Activated CD8-positive, alpha-beta memory T cell treated with anti-CD3 and anti-CD28 coated beads, Interleukin-2, amount 50 U/mL, for 4 hours (primary cell): ENCODE measurements at places on chromosomes 6 and 20.
A peak's percentile ranks its signal among the peaks of the same experiment; 100 is the strongest.

DNA sequence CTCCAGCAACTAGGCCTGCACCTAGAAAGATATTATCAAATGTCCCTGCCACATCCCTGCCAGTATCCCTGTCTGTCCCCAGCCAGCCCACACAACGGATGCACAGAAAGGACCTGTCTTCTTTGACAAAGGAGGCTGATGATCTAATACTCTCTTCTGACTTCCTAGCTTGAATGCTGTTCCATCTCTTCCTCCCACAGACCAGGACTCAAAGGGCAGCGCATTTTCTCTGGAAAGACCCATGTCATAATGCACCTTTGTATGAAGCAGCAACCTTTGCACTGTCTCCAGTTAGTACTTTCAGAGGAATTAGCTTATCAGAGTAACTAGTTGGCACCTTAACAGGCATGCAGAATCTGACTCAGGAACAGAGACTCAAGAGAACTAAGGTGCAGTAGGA, 53.3 kb upstream of the TAF8 start:
- DNase-seq, result no peak

GRCh38 chr20:50710492-50711063, 19.2 kb upstream of the RIPOR3 start:
- no peak for DNase-seq

- DNase-seq, result no peak
These were observed 1373.5 kb downstream of the GRIK2 start for GRCh38 chr6:102766963-102767362.

- DNase-seq, result no peak
These were observed 19.9 kb upstream of the BPIFA2 start for GRCh38 chr20:33148040-33148439.

DNA sequence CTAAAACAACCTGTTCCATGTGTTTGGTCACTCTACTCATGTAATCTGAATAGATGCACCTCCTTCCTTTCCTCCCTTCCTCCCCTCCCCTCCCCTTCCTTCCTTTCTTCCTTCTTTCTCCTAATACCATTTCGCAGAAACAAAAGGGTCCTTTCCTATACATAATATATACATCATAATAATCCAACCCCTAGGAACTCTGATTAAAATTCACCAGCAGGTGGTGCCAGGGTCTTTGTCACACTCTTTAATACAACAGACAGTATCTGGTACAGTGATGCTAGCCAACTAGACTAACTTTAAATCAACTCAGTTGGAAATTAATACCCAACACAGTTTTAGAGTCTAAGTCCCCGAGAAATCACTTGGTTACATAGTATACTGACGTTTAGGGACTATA, 181.2 kb upstream of the SHLD1 start:
- DNase-seq, result peak; percentile 48

DNA sequence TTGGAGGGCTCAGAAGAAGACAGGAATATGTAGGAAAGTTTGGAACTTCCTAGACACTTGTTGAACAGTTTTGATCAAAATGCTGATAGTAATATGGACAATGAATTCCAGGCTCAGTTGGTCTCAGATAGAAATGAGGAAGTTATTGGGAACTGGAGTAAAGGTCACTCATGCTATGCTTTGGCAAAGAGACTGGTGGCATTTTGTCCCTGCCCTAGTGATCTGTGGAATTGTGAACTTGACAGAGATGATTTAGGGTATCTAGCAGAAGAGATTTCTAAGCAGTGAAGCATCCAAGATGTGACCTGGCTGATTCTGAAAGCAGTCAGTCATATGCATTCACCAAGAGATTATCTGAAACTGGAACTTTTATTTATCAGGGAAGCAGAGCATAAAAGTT, 45.1 kb downstream of the FRK start:
- no peak for DNase-seq

- DNase-seq, result no peak
These were observed 119.9 kb downstream of the INSM1 start for GRCh38 chr20:20487811-20488210.

DNA sequence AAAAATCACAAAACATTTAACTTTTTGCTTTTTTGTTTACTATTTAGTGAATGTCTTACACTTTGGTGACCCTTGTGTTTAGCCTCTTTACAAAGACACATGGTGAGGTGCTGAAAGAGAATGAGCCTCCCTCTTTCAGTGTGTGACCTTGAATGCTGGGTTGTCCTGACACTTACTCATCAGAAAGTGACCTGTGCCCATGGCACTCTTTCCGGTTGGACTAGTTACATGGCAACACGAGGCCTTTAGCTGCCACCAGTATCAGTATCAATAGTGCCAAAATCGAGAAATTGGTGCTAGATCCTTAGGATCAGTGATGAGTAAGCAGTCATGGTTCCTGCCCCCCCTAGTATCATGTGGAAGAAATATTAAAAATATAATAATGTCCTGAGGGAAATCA, 1.7 kb upstream of the RPL7L1 start:
- DNase-seq, result no peak

- DNase-seq, result no peak
These were observed 1040.7 kb upstream of the ADGRB3 start for GRCh38 chr6:67594366-67594765.

GRCh38 chr6:20693466-20694063, 159.3 kb downstream of the CDKAL1 start:
- DNase-seq, result no peak

DNA sequence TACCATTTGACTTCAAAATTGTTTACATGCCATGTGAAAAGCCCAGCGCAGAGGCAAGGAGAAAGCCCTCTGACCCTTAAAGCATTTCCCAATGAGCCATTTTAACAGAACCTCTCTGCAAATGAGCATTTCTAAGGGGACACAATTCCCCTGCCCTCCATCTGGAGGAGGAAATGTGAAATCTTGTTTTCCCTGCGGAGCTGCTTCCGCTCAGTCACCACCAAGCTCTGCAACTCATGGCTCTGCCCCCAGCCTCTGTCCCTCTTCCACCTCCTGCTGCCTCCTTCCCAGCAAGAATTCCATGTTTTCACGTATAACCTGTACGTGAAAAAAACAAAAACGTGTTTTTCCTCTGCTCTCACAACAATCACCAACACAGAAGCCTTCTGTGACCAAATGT, 12.3 kb downstream of the RIN2 start:
- DNase-seq, result no peak

DNA sequence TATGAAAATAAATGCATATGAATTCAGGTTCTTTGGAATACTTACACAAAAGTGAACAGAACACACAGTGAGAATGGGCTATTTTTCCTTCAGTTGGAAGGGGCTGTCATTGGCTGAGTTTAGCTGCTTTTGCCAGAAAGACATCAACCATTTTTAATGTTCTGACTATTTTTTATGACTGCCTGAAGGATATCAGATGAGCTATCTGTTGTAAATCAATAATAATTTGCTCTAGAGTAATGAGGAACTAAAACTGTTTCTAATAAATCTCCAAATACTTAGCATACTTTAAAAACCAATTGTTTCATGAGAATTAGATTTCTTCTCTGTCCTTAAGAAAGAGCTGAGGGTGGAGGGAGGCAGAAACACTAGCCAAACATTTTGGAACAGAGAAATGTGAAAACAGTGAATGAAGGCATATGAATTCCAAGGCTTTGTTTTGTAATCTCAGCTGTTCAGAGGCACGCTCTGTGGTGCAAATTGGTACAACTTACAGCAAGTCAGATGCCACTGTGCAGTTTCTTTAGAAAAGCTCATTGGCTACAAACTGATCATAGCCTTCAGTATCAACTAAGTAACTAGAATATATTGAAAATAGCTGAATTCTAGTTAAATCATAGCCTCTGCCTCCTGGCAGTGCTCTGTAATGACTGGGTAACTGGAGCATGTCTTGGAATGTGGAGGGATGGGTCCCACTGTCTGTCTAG, 228.9 kb upstream of the JAG1 start:
- DNase-seq, result no peak

- DNase-seq, result no peak
These were observed 151.7 kb downstream of the TMEM200A start for GRCh38 chr6:130517444-130517931.
